MM.1S (cell line): ENCODE measurements at places on chromosomes 7 and 10.
A peak's percentile ranks its signal among the peaks of the same experiment; 100 is the strongest.

- DNase-seq = no peak
Measured at GRCh38 chr7:24191362-24191761, 92.6 kb upstream of the NPY start.

GRCh38 chr10:42574336-42574735 is 64.0 kb downstream of the ZNF33B start:
- no peak for DNase-seq

DNA sequence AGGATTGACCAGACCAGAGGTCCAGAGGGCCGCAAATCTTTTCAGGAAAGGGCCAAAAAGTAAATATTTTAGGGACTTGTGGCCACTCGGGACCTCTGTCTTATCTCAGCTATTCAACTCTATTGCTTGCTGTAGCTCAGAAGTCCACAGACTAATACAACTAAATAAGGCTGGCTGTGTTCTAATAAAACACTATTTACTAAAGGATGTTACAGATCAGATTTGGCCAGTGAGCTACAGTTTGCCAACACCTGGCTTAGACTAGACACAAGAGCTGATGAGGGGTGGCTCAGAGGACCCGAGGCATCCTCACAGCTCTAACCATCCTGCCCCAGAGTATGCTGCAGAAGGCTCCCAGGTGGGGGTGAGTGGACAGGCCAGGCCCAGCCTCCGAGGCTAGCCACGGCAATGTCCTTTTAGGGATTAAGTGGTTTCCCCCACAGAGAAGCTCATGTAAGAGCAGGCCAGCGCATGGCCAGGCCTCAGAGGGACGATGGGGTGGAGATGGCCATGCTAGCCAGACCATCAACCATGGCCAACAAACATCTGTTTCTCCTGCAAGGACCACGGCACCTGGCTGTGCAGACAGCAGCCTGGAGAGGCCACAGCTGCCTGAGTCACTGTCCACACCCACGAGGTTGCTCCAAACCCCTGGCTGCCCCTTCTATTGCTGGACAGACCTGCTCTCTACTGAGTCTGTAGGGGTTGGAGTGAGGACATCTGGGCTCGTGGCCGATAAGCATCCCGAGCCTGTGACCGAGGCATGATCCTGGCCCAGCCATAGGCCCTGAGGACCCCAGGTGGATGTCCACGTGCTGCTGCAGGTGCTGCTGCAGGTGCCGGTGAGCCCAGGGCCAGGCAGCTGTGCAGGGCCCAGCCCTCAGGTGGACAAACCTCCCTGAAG is 76.5 kb downstream of the AFAP1L2 start:
- DNase-seq = no peak

DNA sequence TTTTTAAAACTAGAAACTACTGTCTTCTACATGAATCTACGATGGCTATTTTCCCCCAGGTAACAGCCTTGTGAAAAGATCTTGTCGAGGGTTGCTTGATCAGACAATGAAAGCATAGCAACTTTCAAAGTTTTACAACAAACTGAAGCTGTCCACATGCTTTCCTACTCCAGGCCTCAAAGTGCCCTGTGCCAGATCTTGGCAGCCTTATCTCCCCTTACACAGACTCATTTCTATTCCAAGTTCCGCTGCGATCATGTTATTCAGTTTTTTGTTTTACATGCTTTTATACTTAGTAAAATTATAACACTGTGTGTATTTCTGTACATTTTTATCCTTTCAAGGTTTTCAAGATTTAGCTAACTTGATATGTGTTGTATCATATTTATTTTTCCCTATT is 661.7 kb upstream of the SORCS1 start:
- no peak for DNase-seq

DNA sequence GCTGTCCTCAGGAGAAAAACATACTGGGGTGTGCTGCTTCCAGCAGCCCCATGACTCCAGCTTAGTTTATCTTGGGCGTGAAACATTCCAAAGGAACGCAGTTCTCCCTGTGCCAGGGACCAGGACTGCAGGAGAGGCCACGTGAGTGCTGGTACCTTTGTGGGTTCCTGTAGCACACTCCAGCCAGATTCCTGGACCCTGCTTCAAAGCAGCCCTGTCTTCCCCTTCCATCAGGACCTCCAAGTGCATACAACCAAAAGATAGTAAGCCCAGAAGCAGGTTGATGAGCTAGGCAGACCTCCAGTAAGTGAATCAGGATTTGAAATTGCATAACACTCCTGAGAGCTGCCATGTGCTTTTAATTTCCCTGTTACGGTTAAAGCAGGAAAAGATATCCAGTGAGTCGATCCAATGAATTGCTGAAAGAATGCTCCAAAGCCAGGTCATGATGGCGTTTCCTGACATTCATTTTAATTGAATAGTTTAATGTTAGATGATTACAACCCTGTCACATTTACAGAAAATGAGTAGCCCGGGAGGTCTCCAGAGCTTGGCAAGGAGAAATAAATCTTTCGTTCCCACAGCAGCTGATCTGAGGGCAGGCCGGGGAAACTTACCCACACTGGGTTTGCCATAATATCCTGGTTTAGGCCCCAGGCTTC is 38.9 kb upstream of the CPXM2 start:
- DNase-seq = no peak

DNA sequence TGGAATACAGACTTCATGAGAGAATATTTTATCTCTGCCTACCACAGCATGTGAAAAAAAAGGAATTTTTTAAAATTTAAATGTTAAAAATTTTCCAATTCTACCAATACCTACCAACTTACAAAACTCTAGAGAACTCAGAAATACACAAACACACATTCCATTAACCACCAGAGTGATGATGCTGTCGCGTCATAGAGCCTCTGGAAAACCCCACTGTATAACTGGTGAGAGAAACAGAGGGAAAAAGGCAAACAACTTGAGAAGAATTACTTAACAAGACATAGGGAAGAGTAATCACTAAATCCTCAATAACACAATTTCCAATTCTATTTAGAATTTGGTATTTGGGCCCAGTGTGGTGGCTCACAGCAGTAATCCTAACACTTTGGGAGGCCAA is 6.2 kb upstream of the SPOCK2 start:
- no peak for DNase-seq

- DNase-seq = no peak
Measured at GRCh38 chr7:69732203-69732602, 133.9 kb downstream of the AUTS2 start.

DNA sequence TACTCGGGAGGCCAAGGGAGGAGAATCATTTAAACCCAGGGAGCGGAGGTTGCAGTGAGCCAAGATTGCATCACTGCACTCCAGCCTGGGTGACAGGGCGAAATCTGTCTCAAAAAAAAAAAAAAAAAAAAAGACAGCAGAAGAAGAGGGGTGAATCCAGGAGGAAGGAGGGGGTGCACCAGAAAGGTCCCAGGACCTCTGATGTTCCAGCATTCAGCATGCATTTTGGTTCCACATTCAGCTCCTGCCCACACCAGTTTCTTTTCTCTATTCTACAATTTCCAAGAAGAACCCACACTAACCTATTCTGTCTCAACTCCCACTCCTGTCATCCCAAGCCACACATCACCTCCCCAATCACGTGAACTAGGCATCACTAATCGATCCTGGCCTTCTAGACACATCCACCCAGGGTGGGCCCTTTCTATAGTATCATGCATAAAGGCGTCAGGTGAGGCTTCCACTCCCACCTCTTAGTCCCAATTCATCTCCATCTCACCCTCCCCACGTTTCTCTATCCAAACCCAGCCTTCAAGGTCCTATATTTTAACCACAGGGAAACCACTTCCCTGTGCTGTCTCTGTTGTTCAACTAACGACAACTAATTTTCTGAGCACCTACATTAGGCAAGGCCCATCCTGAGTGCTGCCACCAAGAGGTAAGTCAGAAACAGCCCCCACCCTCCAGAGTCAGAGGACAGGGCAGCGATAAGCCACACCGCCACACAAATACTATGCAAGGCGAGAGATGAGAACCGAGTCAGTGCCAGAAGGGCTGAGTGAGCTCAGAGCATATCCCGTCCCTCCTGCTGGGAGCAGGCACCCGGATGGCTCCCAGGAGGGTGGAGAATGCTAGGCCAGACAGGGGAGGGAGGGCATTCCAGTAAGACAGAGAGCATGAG is 2.2 kb downstream of the ANXA11 start:
- DNase-seq = peak; percentile 80

GRCh38 chr7:28052933-28053332 is 127.7 kb downstream of the JAZF1 start:
- no peak for DNase-seq

- DNase-seq = no peak
Measured at GRCh38 chr7:133023370-133024071, 58.4 kb downstream of the CHCHD3 start.

DNA sequence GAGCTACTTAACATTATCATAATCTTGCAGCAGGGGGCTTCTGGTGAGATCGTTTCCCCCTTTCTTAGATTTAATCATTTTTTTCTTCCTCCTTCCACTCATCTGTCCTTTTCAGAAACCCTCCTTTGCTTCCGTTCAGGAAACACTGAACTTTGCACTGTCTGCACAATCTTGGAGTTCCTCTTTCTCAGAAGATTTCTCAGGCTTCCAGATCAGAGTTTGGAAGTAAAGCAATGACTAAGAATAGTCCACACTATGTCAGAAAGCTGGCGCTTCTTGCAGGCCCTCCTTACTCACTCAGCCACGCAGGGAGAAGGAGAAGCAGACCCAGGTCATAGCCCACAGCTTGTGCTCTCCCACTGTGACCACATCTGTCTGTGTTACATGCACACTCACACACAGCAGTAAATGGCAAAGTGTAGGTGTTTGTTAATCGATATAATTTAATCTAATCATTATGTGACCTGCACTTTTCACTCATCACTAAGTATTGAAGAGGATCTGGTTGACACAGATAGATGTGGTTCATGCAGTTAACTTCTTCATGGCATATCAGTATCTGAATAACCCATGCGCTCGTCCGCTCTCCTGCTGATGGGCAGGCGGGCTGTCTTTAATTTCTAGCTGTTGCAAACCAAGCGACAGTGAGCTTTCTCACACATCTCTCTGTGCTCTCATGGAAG is 30.2 kb downstream of the ALOX5 start:
- DNase-seq = no peak

- no peak for DNase-seq
Measured at GRCh38 chr10:25023278-25023677, 6.9 kb downstream of the THNSL1 start.

DNA sequence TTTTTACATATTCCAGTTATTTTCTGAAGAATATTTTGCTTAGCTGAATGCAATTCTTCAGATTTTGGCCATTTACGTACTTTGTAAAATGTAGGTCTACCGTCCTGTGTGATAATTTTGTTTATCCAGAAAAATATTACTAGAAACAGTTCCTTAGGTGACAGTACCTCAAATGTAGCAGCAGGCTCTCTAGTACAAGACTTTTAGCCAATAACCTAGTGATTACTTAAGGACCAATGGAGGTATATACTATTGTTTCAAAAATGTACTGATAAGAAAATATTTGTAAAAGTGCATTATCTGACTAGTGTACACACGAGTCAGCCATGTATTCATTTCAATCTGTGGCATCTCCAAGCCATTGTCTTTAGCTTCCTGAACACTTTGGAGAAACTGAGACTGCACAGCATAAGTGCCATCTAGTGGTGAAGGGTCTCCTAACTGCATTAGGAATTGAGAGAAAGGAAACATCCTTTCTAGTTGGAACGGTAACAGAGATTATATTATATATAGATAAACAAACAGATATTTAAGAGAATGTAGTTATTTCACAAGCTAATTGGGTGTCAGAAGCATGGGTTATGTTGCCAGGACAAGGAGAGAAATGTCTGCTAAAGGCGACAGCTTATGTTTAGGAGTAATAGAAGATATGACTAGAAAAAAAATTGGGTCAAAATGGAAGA is 23.7 kb downstream of the RTKN2 start:
- DNase-seq = peak; percentile 70

- DNase-seq = no peak
Measured at GRCh38 chr7:134823400-134823799, 44.0 kb downstream of the CALD1 start.

DNA sequence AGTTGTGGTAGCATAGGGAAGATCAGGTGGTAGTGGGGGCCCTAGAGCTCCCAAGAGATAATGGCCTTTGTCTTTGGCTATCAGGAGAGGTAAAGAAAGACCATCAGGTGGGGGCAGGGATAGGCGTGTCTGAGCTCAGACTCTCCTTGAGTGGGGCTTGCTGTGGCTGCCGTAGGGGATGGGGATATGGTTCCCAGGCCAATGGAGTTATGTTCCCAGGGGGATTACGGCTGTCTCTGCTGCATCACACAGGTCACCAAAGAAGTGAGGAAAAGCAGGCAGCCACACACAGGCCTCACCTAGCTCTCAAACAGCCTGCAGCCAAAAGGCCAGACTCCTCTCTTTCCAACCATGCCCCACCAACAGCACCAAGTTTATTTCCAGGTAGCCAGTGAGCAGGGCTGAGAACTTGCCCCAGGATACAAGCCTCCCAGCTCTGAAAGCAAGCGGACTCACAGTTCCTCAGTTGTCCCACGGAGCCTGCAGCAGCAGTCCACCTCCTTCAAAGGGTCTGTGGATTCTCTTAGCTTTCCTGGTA is 37.6 kb upstream of the C1QL3 start:
- no peak for DNase-seq

GRCh38 chr10:49081547-49082275 is 33.6 kb downstream of the VSTM4 start:
- no peak for DNase-seq

- no peak for DNase-seq
Measured at GRCh38 chr7:73983437-73984164, 44.4 kb upstream of the ELN start.

- no peak for DNase-seq
Measured at GRCh38 chr7:2807460-2807844, 36.7 kb downstream of the GNA12 start.

GRCh38 chr10:96283756-96284155 is 12.4 kb upstream of the BLNK start:
- DNase-seq = no peak

- peak; percentile 94 for DNase-seq
Measured at GRCh38 chr10:6163364-6164270, 39.1 kb upstream of the PFKFB3 start.

- DNase-seq = no peak
Measured at GRCh38 chr7:129134356-129134987, 10.0 kb upstream of the TSPAN33 start.

DNA sequence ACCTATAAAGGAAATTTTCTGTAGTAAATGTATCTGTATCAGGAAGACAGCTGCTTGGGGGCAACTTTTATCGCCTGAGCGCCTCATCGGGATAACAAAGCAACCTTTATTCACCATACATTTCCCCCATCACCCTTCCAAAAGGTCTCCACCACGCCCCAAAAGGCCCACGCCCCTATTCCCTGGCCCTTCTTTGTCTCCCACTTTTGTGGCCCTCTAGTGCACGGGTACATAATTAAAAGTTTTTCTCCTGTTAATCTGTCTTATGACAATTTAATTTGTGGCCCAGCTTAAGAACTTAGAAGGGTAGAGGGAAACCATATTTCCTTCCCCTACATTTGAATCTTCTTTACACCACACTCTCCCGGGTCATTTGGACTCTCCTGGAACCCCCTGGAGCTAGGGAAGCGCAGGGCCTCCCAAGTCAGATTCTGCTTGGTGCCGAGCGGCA is 625 bp downstream of the RP9 start:
- peak; percentile 50 for DNase-seq

GRCh38 chr7:70925411-70926115 is 206.4 kb upstream of the GALNT17 start:
- no peak for DNase-seq
